ENCODE measurements at places on chromosomes 4 and X.

DNA sequence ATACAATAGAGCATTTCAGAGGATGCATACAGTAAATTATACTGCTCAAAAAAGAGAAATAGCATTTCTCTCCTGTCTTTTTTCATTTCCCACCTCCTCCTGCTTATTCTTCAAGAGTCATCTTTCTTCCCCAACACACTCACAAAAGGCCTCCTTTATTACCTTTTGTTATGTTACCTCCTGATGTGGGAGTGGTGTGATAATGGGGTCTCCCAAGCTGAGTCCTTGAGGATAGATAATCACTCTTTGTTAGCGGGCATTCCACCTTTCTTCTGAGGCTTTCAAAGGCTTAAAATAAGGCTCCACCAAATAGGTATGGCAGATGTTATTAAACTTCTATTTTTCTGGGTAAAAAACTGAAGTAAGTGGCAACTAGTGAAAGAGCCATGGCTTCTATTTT is 159.8 kb downstream of the CPEB2 start:
- DNase-seq = no peak

DNA sequence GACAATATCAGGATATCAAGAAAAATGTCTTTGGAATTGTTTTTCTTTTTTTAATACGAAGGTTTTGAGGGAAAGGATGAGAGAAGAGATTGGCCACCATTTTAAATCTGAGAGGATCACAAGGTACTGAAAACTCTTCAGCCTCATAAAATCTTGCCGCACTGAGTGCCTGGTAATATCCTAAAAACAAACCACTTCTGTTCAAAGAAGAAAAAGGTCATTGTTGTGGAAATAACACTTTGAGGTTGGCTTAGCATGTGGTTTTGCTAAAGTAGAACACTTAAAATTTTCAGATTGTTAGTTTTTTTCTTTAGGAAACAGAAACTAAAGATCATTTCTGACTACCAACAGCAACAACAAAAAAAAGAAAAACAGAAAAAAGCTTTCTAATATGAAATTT is 1.0 kb upstream of the CLDN22 start:
- no peak for DNase-seq

- peak; percentile 42 for DNase-seq
Observed at GRCh38 chrX:119991005-119991787, 47.6 kb upstream of the NKAP start.

GRCh38 chr4:55021214-55021613 is 104.2 kb downstream of the KDR start:
- no peak for DNase-seq

DNA sequence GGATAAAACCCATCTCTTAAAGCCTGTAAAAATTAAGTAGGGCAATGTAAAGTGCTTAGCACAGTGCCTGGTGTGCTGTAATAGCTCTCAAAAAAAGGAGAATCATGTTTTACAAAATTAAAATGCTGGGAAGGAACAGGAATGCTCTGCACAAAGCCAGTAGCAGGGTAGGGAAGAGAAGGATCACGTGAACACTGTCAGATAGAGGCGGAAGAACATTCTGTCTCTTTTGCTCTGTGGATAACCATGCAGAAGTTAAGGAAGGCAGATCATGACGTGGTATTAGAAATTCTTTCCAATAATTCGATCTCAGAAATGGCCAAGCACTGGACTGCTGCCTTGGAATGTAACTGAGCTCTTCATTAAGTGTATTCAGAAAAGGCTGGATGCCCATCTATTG is 136.2 kb upstream of the PDLIM3 start:
- no peak for DNase-seq

GRCh38 chr4:123806056-123806455 is 409.5 kb downstream of the SPRY1 start:
- no peak for DNase-seq

- no peak for DNase-seq
Observed at GRCh38 chrX:75673468-75673867, 111.6 kb downstream of the MAGEE2 start.

- DNase-seq = peak; percentile 53
Observed at GRCh38 chr4:169619518-169619957, 840 bp upstream of the CLCN3 start.

- no peak for DNase-seq
Observed at GRCh38 chrX:154719132-154719675, 31.7 kb downstream of the GAB3 start.

DNA sequence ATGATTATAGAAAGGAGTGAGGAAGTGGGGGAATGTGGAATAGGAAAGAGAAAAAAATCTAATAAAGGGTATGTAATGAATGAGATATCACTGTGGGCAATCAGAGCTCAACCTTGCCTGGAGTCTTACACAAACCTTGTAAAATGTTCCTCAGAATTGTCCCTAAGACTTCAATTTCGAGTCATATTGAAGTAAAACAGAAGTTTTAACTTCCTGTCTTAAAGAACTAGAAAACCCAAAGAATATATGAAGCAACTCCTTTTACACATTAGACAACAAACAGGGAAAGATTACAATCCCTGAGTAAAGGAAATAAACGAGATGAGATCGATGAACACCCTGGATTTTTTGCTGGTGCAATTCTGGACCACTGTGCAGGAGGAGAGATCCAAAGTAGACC is 18.0 kb downstream of the CXCL2 start:
- no peak for DNase-seq

DNA sequence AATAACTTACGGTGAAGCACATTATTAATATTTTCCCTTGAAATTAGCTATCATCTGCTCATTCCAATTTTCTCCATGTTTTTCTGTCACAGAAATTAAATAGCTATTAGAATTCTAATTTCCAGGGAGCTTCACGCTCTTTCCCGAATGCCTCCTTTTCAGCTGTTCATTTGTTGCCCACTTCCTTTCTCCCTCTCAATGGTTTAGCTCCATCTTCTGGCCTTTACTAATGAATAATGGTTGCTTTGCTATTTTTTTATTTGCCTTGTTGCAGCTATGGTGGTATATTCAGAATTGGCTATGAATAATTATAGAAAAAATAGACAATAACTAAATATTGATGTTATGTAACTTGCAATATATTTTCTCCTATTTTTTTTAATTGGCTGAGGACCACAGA is 70.5 kb downstream of the GRIA2 start:
- no peak for DNase-seq

DNA sequence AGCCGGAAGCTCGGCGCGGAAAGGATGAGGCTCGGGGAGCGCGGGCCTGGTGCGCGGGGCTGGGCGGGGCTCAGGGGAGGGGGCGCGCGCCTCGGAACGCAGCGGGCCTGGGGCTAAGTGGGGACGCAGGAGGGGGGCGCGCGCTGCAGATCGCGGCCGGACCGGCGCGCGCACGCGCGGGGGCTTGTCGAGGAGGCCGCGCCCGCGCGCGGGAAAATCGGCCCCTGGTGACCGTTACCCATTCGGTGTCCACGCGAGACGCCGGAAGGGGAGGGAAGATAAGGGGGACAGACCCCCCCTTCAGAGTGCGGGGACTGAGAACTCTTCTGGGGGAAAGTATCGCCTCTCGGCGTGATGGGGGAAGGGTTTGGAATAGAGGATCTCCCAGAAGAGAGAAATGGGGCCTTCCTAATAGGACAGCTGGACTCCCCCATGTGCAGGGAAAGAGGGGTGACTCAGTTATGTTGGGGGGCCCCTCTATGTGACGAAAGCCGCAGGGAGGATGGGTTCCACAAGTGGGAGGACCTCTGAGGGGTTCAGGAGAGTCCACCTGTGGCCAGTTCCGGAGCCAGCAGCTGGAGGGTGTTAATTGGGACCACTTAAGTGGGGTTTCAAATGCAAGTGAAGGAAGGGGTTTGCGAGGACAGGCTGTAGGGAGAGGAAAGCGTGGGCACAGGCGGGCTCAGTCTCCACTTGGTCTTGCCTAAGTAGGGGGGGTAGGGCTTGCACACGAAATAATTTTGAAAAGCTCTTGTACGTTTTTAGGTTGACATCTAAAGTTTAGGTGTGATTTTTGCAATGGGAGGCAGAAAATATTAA is 584 bp downstream of the SUV39H1 start:
- no peak for DNase-seq

- no peak for DNase-seq
Observed at GRCh38 chr4:56229947-56230346, 157.3 kb downstream of the AASDH start.

- no peak for DNase-seq
Observed at GRCh38 chrX:9560219-9560618, 95.4 kb downstream of the TBL1X start.

DNA sequence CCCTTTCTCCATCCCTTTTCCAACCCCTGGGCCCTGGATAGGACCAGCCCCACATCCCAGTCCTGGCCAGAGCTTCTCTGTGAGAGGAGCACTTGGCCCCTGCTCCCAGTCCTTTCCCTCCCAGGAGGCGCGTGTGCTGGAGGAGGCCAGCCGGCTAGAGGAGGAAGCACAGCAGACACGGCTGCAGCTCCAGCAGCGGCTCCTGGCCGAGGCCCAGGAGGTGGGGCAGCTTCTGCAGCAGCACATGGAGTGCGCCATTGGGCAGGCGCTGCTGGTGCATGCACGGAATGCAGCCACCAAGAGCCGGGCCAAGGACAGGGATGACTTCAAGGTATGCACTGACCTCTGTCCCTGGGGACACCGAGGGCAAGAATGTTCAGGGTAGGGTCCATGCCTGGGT is 87.5 kb downstream of the EVC start:
- DNase-seq = no peak

- no peak for DNase-seq
Observed at GRCh38 chr4:4572821-4573220, 31.0 kb upstream of the STX18 start.

DNA sequence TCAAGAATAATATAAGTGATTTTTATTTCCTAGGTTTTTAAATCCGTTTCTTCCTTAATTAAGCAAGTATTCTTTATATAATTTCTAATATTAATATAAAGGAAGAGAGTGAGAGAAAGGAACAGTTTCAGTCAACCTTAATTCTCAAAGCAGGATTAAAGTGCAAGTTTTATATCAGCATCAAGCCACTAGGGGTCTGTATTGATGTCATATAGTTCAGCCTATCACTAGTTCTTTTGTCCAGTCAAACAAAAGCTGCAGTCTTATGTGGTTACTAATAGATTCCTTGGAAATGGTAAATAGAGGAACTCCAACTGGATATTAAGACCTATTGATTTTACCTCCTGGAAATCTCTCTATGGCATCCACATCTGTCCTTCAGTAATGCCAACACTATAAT is 82.0 kb downstream of the NAP1L3 start:
- DNase-seq = no peak

- no peak for DNase-seq
Observed at GRCh38 chr4:141638230-141638629, 1.8 kb downstream of the IL15 start.

DNA sequence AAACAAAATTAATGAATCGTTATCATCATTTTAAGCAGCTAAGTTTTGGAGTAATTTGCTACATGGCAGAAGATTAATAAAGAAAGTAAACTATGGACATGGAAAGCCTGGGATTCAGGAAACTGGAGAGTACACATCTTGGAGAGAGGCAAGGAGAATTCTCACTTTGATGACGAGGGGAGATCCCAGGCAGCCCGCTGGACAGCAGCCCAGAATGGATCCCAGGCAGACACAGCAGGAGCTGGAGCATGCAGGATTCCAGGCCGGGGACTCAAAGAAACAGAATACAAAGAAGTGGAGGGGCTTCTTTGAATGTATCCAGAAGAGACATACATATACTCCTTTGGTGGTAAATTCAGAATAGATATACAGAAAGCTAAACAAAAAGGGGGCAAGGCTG is 118.0 kb upstream of the ATP6AP2 start:
- no peak for DNase-seq

GRCh38 chrX:17005712-17006368 is 59.4 kb downstream of the REPS2 start:
- DNase-seq = no peak

DNA sequence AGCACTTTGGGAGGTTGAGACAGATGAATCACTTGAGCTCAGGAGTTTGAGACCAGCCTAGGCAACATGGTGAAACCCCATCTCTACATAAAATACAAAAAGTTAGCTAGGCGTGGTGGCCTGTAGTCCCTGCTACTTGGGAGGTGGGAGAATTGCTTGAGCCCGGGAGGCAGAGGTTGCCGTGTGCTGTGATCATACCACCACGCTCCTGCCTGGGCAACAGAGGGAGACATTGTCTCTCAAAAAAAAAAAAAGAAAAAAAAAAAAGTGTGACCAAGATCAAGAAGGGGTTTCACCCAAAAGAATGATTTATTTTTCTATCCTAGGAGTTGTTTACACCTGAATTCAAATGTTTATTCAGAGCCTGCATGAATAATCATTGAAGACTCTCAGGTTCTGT is 572.4 kb upstream of the GALNT7 start:
- DNase-seq = peak; percentile 39

DNA sequence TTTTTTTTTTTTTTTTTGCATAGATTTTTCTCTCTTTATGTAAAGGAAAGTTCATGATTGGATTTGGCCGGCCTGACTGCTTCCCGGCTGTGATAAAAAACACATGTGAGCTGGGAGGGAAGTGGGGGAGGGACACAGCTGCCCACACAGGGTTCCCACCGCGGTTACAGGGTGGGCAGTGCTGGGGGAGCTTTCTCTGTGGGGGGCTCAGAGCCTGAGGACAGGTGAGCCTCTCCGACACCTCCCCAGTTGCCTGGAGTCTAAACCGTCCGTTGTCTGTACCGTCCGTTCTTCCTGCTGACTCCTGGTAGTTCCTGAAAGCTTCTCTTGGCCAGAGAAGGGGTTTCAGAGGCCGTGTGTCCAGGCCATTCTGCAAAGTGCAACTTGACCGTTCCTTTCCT is 21.8 kb downstream of the SHOX start:
- no peak for DNase-seq

- peak; percentile 33 for DNase-seq
Observed at GRCh38 chrX:55919367-55920221, 202.0 kb downstream of the RRAGB start.

DNA sequence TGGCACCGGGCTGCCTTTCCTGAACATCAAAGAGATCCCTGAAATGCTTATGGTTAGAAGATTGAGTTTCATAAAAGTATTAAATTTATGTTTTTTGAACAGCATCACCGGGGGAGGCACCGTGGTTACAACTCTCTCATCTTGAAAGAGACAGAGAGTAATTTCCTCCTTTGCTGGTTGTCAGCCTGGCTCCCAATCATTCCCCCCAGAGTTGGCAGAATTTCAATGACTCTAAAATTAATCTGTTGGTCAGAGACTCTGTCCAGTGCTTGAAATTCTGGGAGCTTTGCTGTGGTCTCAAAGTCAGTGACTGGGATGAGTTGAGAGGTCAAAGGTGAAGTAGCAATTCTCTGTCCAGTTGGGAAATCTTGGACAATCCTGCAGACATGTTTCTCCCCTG is 135.9 kb downstream of the RAB28 start:
- DNase-seq = no peak

- DNase-seq = no peak
Observed at GRCh38 chrX:20414066-20414465, 147.4 kb upstream of the RPS6KA3 start.

DNA sequence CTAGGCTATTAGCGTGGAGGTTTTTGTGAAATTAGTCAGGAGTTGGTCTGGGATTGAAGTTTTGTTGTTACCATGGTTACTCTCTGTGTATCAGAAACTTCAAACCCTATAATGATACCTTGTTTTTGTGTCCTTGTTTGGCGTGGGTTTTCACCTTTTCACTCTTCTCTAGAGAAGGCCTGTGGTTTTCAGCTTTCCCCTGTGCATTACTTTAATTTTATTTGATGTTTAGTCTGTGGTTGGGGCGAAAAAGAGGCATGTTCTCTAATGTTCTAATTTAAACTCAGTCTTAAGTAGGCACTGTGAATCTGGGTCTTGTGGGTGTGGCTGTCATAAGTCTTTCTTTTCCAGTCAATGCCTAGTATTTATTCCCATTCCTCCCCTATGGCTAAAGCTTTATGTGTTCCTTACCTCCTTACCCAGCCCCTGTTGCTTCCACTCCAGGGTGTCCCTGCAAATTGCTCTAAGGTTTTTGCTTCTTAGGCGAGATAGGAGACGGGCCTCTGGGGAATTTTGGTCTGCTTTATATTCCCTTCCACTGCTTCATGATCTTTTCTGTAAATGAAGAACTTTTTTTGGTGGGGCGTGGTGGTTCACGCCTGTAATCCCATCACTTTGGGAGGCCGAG is 326.3 kb upstream of the ZCCHC13 start:
- peak; percentile 32 for DNase-seq
